Stimulated activated CD4-positive, alpha-beta T cell treated with anti-CD3 and anti-CD28 coated beads, TNF-alpha, amount 100 ng/mL, for 1 hour (primary cell): ENCODE measurements at places on chromosomes 1 and 21.

GRCh38 chr1:172832006-172832725 lies 173.3 kb downstream of the FASLG start:
- DNase-seq: no peak

DNA sequence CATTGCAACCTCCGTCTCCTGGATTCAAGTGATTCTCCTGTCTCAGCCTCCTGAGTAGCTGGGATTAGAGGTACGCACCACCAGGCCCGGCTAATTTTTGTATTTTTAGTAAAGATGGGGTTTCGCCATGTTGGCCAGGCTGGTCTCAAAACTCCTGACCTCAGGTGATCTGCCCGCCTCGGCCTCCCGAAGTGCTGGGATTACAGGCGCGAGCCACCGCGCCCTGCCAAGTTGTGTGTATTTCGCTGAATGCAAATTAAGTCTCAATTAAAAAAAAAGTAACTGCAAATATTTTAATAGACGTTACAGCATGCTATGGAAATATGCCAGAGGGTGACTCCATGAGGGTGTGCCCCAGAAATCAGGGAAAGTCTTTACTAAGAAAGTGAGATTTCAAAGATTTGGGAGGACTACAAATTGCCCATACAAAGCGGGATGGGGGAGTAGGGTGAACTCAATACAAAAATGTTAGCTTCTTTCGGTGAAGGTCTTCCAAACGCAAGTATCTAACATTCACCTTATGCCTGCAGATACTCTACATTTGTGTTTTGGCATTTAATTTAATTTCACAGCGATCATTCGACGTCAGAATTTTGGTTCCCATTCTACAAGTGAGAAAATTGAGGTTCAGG lies 85.6 kb downstream of the NKAIN1 start:
- DNase-seq: no peak

DNA sequence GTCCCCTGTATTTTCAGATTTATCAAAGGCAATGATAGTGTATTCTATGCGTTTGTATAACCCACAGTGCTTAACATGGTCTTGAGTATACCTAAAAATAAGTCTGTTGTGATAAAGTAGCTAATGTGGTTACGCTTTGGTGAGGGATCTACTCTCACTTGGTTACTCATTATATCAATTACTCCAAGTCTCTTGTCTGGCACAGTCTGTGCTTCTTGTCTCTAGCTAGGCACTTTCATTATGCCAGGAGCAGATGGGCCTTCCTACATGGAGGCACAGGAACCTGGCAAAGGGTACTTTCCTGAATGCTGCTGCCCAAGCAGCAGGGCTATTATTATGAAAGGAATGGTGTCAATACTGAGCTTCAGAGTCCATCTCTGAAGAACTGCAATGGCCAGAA lies 4.2 kb upstream of the PTPN22 start:
- no peak for DNase-seq

DNA sequence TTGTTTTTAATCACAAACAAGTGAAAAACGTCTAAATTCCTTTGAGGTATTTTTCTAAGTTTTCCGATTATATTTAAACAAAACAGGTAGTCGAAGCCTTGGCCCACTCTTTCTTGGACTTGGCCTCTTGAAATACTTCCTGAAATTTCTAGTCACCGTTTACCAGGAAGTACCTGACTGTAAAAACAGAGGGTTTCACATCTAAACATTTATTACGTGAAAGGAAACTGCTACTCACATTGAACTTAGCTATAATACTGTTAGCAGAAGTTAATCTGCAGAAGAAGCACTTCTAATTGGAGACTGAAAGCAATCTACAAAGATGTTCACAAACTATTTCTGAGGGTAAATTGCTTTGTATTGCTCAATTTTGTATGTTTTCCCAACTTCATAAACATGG lies 526.0 kb upstream of the ADGRL4 start:
- no peak for DNase-seq

DNA sequence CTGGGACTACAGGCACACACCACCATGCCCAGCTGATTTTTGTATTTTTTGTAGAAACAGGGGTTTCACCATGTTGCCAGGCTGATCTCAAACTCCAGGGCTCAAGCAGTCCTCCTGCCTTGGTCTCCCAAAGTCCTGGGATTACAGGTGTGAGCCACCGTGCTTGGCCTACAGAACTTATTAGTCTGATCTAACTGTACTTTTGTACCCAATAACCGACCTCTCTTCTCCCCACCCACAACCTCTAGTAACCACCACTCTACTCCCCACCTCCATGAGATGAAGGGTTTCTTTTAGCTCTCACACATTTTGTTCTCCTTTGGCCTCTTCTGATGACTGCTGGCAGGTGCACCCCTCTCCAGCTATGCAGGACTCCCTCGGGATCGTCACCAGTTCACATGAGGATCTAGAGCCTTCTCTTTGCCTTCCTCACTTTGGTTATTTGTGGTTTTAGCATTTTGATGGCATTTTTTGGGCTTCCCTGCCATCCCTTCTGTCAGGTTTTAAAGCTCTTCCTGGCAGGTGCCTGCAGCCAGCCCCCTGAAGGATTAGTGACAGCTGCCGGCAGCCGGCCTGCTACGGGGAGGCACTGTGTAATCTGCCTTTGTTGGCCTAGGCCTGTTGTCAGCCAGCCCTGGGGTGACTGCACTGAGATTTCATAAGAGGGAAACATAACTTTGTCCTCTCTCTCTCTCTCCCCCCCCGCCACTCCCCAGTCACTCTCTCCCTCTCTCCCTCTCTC lies 99.8 kb upstream of the ATP1A1 start:
- DNase-seq: no peak
